ENCODE measurements at places on chromosomes 1 and 21.

DNA sequence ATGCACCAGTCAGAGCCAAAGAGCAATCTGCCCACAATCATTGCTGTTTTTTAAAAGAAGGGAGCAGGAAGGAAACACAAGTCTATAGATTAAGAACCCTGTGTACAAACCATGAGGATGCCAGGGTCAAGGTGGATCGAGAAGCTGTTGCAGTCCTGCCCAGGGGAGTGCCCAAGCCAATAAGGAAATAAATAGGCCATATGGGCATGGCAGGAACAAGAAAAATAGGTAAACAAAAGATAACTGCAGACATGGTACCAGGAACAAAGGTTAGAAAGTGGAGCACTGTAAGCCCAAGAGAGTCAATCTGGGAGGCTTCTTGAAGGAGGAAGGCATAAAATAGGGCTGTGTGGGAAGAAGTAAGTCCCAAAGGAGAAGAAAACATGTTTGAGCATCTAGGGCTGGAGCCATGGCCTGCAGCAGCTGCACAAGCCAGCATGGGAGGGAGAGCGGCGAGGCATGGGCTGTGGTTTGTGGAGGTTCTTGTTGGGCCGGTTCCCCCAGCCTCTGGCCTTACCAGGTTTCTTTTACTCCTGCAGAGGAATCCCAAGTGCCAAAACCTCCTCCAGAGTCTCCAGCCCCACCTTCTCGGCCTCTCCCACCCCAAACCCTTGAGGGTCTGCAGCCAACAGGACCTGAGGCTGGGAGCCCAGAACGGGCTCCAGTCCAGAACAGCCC, 13.6 kb downstream of the INAVA start:
- DNase-seq = no peak

DNA sequence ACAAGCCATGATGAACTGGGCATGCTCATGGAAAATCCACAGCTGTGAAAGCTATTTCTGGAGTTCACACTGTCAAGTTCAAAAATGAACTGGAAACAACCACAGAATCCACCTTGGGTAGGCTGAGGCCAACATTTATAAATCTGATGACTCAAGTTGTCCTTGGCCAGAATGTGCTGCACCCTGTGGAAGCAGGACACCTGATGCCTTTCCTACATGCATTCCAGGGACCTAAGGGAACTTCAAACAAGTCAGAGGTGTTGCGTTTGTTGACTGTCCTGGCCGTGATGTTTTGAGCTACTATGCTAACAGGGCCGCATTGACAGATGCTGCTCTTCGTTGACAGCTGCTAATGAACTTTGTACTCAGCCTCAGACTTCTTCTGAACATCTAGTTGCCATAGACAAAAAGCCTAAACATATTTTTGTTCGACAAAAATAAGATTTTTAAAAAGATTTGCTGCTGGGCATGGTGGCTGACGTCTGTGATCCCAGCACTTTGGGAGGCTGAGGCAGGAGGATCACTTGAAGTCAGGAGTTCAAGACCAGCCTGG, 127.9 kb upstream of the SLC45A1 start:
- no peak for DNase-seq

DNA sequence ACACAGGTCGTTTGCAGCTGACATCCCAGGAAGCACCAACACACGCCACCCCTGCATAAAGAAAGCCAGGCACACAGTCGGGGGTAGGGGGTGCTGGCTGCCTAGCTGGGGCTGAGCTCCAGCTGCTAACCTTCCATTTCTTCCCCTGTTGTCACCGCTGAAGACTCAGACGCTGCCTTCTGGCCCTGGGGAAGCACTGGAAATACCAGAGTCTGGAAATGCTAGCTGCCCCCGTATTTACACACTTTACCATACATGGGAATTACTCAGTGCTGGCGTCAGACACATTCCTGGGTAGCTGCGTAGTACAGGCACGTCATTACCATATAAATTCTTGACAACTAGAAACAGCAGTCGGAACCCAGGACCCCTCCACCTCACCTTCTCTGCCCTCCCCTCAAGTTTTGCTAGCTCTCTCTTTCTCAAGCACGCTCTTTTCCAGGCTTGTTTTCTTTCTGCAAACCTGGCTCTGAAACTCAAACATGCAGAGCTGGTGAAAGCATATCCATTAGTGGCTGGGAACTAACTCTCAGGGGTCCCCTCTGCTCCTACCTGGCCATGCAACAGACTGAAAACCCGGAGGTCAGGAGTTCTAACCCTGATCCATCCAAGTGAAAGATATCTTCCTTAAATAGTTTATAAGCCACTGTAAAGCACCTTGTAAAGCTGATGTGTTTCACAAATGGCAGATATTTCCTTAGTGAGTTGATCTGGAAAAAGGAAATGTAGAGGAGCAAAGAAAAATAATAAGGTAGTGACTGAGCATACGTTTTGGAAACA, 3.3 kb downstream of the CSRP1 start:
- no peak for DNase-seq

GRCh38 chr1:35460796-35461195, 96.4 kb downstream of the KIAA0319L start:
- no peak for DNase-seq

GRCh38 chr1:82260666-82261065, 459.9 kb downstream of the ADGRL2 start:
- no peak for DNase-seq

- DNase-seq = no peak
These were observed 20.1 kb upstream of the NKAIN1 start for GRCh38 chr1:31259746-31260145.
